ENCODE measurements at places on chromosomes 3 and 15.

DNA sequence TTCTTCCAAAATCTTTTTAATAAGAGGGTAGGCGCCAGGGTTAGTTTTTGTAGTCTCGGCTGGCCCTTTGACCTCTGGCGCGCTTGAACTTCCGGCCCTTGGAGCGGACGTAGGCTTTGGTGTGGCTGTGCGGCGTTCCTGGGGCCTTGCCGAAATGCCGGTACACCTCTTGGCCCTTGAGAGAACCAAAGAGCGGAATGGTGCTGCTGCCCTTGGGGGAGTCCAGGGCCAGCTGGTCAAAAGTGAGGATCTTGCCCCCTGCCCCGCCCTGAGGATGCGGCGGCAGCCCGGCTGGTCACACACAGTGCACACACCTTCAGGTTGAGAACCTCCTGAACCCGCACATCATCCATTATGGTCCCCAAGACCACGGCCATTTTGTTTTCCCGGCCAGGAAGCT lies 20.0 kb upstream of the CHRNB4 start:
- DNase-seq: no peak

- DNase-seq: peak; percentile 56
Observed at GRCh38 chr15:63379492-63380150, 2.0 kb downstream of the CA12 start.

DNA sequence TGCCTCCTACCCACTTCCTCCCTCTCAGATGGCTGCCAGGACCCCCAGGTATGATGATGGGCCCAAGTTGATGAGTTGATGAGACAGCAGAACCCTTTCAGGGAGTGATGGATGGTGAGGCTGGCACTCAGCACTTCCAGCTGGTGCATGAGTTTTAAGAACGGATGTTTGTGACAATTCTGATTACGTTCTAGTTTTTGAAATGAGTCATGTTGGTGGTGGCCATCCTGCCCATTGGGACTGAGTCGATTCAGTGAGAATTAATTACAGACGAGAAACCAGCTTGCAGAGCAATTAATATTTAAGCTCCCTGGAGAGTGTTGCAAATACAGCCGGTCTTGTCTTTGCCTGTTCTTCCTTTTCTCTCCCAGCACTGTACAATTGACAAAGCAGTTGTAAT lies 56.9 kb upstream of the NR2C2 start:
- no peak for DNase-seq

GRCh38 chr3:117586161-117586560 lies 876.6 kb downstream of the TUSC7 start:
- DNase-seq: no peak

- DNase-seq: no peak
Observed at GRCh38 chr3:44208568-44208967, 33.1 kb upstream of the TOPAZ1 start.

- no peak for DNase-seq
Observed at GRCh38 chr3:26422415-26422814, 200.2 kb upstream of the LRRC3B start.

GRCh38 chr15:91291673-91292072 lies 191.6 kb downstream of the SV2B start:
- DNase-seq: no peak

GRCh38 chr3:129205109-129205832 lies 21.6 kb upstream of the CNBP start:
- DNase-seq: no peak

DNA sequence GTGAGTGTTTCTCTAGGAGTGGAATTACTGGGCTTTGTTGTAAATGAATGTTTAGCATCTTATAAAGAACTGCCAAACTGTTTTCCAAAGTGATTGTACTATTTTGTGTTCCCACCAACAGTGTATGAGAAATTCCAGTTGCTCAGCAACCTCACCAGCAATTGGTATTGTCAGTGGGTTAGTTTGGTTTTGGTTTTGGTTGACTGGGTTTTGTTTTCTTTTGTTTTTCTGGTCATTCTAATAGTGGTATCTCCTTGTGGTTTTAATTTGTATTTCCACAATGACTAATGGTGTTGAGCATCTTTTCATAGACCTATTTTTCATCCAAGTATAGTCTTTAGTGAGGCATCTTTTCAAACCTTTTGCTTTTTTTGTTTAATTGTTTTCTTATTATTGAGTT lies 27.1 kb downstream of the FILIP1L start:
- peak; percentile 44 for DNase-seq

GRCh38 chr3:47197287-47197686 lies 33.4 kb upstream of the SETD2 start:
- no peak for DNase-seq

GRCh38 chr15:61171209-61171608 lies 57.9 kb downstream of the RORA start:
- no peak for DNase-seq

GRCh38 chr3:103002425-103003176 lies 567.8 kb downstream of the ZPLD1 start:
- no peak for DNase-seq

DNA sequence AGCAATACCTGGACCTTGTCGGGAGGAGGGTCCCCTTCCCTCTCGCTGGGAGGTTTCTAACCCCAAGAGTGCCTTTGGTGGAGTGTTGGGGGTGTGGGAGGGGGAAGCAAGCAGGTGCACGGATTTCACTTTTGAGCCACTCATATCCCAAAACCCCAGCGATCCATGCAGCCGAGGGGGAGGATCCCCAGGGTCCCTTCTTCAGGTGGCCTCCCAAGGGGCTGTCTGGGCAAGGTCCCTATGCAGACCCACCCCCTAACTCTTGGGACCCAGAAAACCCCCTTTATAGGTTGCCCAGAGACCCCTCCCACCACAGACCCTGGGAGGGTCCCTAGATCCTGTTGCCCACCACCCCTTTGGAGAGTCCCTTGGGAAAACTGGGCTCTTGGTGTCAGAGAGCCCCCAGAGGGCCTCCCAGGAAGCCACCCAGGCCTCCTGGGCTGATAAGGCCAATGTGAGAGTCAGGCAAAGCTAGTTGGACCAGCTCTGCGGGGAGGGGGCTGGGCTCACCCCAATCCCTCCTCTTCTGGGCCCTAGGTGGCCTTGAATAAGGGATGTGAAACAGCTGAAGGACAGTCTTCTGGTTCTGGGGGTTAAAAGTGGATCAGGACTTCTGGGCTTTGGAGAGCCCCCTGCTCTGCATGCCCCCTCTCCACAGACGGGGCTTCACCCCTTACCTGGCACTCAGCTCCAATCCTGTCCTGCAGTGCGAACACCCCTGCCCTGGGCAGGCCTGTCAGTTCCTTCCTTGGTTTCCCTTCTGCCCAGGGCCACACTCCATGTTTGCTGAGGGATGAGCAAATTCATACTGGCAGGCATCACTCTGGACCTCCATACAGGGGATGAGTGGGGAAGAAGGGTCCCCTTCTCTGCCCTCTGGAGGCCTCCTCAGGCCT lies 932 bp upstream of the PLCD1 start:
- DNase-seq: no peak

DNA sequence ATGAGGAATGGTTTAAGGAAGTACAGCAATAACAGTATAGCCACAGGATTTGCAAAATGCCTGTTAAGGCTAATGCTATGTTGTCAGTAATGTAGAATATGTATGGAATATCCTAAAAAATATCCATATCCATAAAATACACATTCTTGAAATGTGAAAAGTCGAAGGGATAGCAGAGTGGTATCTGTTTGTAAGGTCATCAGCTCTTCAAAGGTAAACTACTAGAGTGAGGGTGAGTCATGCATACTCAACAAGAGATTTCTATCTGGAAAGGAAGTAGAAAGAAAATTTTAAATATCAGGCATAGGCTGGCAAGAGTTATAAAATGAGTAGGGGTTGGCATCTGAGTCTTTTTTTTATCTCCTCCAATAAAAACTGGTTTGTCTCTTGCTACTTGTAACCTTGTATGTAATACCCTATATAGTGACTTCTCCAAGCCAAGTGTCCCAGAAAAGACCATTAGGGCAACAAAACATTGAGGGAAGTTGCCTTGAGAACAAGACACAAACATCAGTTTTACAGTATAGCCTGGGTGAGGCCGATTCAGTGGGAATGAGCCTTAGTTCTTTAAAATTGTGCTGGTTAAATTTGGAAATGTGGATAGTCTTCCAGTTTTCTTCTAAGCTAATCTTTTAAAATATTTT lies 103.1 kb downstream of the SPATA16 start:
- no peak for DNase-seq

DNA sequence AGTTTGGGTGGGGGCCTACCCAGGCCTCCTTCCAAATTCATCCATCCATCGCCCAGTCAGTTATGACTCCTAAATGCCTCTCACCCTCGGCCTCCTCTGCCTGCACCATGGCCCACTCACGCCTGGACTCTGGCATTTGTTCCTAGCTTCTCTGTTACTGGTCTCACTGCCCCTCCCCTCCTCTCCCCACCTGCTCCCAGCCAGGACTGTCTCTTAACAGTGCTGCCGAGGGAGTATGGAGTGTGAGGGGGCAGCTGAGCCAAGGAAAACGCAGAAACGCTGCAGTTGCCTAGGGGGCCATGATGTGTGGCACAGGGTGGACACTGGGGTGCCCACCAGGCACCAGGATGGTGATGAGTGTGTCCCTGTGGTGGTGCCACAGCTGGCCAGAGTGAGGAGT lies 3.1 kb downstream of the RCCD1 start:
- DNase-seq: no peak

GRCh38 chr3:79751703-79752102 lies 16.1 kb downstream of the ROBO1 start:
- DNase-seq: no peak

DNA sequence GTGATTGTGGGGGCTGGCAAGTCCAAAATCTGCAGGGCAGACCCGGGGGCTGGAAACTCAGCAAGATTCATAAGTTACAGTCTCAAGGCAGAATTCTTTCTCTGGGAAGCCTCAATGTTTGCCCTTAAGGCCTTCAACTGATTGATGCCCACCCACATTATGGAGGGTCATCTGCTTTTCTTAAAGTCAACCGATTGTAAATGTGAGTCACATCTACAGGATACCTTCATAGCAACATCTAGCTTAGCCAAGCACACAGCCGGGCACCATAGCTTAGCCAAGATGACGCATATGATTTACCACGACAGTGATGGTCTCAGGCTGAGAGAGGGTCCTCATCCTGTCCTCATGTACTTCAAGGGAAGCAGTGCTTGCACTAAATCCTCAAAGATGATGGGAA lies 43.5 kb downstream of the IDH2 start:
- no peak for DNase-seq

DNA sequence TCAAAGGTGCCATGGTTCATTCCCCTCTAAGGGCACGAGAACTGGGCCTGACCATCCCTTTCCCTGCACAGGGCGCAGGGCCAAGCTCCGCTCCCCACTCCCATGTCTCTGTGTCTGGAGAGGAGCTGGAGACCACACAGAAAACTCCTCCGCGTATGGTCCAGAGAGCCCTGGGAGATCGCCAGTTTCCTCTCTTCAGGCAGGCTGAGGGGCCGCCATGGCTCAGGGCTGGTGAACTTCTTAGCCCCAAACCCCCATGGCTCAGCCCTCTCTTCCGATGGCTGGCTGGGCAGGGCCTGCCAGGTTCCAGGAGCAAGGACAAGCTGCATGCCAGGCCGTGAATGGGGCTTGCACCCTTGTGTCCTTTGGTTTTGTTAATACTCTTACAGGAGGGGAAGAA lies 52.9 kb downstream of the EXOG start:
- DNase-seq: no peak

- DNase-seq: no peak
Observed at GRCh38 chr3:45933591-45933990, 9.7 kb upstream of the CXCR6 start.

DNA sequence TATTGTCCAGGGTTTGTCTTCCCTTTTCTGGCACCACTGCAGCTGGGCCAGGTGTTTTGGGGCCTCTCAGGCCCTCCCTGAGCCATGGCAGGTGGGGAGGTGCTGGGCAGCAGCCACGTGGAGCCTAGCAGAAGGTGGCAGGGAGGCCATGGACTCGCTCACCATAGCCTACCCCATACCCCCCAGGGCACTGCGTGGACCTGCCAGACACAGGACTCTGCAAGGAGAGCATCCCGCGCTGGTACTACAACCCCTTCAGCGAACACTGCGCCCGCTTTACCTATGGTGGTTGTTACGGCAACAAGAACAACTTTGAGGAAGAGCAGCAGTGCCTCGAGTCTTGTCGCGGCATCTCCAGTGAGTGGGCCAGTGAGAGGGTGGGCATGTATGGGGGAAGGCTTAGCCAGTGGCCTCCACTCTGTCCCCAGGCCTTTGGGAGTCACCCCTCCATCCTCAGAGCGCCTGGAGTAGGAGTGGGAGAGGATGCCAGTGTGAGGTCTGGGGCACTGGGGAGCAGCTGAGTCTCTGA lies 11.9 kb downstream of the SPINT1 start:
- no peak for DNase-seq

DNA sequence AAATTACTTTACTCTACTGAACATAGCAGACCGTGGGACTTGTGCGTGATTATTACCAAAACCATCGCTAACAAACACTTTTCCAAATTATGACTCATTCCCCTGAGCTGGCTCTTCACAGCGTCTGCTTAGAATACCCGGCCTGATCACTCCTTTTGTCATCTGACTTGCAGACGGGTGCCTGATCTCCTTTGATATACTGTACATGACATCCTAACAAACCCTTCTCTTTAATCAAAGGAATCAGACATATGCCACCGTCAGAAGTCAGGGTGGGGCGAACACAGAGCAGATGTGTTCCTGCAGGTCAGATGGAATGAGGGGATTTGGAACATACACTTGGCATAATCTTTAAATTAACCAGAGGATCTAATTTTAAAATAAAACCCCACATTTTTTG lies 48.5 kb upstream of the SH3GL3 start:
- DNase-seq: peak; percentile 41

DNA sequence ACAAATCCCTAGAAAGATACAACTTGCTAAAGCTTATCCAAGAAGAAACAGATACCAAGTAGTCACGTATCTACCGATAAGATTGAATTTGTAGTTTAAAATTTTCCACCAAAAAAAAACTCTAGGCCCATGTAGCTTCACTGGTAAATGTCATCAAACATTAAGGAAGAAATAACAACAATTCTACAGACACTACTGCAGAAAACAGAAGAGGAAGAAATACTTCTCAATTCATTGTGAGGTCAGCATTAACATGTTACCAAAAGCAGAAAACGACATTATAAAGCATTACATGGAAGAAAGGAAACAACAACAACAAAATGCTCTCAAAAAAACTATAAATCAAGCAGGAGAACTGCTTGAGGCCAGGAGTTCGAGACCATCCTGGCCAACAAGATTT lies 27.5 kb upstream of the TM4SF19 start:
- DNase-seq: no peak

DNA sequence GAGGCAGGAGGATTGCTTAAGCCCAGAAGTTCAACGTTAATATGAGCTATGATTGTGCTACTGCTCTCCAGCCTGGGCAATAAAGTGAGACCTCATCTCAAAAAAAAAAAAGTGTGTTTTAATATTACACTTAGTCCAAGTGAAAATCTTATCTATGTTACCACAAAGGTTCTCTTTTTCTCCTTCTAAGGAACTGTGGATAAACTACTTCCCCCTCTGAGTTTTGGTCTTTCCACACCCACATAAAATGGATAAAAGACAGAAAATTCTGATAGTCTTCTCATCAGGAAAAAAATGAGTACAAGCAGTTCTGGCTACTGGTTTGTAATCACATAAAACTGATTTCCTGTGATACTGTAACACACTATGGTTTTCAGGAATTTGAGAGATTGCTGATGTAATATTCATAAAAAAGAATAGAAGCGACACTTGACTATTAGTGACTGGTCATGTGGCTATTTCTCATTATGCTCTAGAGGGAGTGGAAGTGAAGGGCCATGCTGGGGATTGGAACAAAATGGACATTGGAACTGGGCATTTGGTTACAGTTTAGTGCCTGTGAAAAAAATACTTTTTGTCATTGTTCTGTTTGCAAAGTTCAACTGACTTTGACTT lies 68.2 kb downstream of the RYR3 start:
- DNase-seq: no peak

- DNase-seq: no peak
Observed at GRCh38 chr3:32643354-32643753, 41.6 kb upstream of the CNOT10 start.

GRCh38 chr3:30263238-30263924 lies 343.0 kb upstream of the TGFBR2 start:
- no peak for DNase-seq
